Activated T-helper 1 cell treated with anti-CD3 and anti-CD28 coated beads, Interleukin-2, amount 50 U/mL, for 16 hours (primary cell): ENCODE measurements at places on chromosomes 16 and 17.

DNA sequence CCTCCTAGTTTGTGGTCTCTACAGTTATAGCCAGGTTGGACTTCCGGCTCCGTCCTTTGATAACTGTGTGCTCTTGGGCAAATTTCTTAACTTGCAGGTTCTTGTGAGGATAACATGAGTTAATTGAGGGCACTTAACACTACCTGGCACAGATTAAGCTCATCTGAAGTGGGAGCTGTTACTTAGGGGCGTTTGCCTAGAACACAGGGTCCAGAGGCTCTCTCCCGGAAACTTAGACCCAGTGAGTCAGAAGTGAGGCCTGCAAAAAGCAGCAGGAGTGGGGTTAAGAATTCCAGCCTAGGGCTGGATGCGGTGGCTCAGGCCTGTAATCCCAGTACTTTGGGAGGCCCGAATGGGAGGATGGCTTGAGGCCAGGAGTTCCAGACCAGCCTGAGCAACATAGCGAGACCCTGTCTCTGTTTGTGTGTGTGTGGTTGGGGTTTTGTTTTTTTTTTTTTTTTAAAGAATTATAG lies 1.4 kb downstream of the MVP start:
- DNase-seq = no peak

GRCh38 chr17:74024871-74025531 lies 178.5 kb upstream of the RPL38 start:
- no peak for DNase-seq

DNA sequence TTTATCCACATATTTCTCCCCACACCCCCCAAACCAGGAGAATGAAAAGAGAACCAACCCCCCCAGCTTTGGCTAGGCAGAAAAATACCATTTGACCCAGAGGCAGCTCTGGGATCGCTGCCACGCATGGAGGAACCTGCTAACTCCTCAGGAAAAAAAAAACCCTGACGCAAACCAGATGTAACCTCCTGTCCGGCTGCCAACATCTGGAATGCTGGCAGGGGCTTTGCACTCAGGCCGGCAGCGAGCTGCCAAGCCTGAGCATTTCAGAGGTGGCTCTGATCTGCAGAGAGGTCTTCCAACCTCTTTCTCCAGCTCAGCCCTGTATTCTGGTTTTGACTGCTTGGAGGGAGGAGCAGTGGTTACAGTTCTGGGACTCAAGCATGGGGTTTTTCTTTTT lies 8.2 kb downstream of the IGFBP4 start:
- DNase-seq = no peak

DNA sequence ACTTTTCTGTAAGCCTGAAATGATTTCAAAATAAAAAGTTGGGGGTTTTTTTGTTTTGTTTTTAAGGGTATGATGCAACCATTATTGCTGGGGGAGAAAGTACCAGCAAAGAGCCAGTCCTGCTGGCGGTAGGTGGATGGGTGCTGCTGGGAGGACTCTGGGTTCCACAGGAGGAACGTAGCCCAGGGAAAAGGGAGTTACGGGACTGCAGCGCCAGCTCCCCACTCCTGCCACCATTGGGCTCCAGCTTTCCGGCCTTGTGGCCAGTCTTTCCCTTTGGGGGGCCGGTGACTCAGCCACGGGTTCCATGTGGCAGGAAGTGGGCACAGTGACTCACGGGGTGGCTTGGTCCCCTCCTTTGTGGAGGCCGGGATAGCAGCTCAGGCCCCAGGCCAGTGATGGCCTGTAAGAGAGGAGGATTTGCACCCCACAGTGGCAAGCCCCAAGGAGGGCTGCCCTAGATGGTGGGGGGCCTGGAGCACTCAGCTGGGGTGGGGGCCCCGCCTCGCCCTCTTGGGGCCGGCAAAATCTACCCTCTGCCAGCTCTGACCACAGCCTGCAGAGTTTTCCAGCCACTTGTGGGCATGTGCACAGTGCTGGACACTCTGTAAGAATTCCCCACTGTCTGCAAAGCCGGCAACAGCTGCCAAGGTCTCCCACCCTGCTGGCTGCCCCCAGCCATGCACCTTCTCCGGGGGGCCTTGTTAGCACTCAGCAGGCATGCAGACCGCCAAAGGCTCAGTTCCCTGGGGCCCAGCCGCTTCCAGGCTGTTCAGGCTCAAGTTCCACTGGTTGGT lies 30.4 kb downstream of the SOCS3 start:
- DNase-seq = no peak

DNA sequence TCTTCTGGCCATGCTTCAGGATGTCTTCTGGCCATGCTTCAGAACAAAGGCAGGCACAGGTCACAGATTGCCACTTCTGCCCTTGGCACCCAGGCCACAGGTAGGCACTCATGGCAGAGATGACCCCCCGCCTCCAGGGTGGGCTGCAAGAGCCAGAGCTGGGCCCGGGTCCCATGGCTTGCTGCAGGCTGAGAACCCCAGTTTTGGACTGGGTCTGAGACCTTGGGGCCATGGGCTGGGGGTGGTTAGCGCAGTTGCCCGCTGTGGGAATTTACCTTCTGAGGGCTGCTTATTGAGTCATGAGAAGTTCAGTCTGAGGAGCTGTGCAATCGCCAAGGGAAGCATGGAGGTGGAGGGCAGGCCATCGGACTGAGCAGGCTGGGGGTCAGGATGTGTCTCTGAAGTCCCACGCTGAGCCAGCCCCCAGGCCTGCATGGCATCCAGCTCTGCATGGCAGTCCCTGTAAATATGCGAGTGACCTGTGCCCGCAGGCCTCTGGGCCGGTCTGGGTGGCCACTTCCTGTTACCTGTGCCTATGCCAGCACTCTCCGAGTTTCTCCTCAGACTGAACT lies 1.7 kb downstream of the ANKRD13B start:
- no peak for DNase-seq

- no peak for DNase-seq
Measured at GRCh38 chr16:51321251-51321650, 170.2 kb upstream of the SALL1 start.

DNA sequence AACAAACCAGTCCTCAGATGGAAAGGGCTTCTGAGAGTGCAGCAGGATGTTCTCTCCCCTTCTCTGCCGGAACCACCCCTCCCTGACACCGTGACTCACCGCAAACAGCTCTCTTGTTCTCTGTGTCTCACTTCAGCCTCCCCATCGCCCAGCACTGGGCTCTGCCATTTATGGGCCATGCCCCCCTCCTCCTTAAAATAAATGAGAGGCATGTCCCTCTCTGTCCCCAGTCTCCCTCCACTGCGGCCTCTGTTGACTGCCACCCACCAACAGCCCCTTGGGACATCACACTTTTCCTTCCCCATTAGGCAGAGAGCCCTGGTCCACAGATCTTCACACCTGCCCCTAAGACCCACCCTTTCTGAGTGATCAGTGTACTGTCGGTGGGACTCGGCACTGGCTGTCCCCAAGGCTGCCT lies 6.3 kb downstream of the CCDC102A start:
- peak; percentile 56 for DNase-seq

DNA sequence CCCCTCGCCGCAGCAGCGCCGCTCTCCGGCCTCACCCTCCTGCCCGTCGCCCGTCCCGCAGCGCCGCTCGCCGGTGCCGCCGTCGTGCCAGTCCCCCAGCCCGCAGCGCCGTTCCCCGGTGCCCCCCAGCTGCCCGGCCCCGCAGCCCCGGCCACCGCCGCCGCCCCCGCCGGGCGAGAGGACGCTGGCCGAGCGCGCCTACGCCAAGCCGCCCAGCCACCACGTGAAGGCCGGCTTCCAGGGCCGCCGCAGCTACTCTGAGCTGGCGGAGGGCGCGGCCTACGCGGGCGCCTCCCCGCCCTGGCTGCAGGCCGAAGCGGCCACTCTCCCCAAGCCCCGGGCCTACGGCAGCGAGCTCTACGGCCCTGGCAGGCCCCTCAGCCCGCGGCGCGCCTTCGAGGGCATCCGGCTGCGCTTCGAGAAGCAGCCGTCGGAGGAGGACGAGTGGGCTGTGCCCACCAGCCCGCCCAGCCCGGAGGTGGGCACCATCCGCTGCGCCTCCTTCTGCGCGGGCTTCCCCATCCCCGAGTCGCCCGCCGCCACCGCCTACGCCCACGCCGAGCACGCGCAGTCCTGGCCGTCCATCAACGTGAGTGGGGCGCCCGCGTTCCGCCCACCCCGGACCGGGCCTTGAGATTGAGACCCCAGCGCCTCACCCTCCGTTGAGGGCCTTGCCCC lies 15.0 kb downstream of the TBKBP1 start:
- no peak for DNase-seq
